ENCODE measurements at places on chromosomes 1 and 21.

- no peak for DNase-seq
These were observed 76.3 kb upstream of the SLC44A3 start for GRCh38 chr1:94743862-94744261.

- no peak for DNase-seq
These were observed 3.9 kb upstream of the FNDC10 start for GRCh38 chr1:1603671-1604373.

GRCh38 chr1:240790856-240791255 is 178.9 kb upstream of the GREM2 start:
- DNase-seq = no peak

- no peak for DNase-seq
These were observed 63.3 kb downstream of the DHRS3 start for GRCh38 chr1:12554521-12555305.

GRCh38 chr1:162009501-162010174 is 14.0 kb downstream of the OLFML2B start:
- DNase-seq = no peak

- no peak for DNase-seq
These were observed 87.9 kb upstream of the LYST start for GRCh38 chr1:235954306-235955283.

- no peak for DNase-seq
These were observed 26.0 kb downstream of the HMGCS2 start for GRCh38 chr1:119742677-119743076.

DNA sequence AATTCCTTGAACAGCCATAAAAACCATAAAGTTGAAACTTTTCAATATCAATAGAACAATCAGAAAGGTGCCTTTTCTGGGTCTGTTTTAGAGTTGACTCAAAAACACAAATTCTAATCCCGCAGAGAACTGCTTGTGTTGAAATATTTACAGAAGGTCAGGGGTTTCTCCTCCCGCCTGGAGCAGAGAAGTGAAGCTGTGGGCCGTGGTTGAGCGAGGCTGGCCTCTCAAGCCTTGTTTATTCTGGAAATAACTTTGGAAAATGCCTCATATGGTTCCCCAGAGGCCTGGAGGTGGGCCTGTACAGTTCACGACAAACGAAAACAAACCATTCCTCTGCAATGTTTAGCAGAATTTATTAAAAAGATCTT is 90.8 kb upstream of the ERRFI1 start:
- no peak for DNase-seq

GRCh38 chr21:34928637-34929036 is 120.5 kb downstream of the RUNX1 start:
- DNase-seq = no peak

DNA sequence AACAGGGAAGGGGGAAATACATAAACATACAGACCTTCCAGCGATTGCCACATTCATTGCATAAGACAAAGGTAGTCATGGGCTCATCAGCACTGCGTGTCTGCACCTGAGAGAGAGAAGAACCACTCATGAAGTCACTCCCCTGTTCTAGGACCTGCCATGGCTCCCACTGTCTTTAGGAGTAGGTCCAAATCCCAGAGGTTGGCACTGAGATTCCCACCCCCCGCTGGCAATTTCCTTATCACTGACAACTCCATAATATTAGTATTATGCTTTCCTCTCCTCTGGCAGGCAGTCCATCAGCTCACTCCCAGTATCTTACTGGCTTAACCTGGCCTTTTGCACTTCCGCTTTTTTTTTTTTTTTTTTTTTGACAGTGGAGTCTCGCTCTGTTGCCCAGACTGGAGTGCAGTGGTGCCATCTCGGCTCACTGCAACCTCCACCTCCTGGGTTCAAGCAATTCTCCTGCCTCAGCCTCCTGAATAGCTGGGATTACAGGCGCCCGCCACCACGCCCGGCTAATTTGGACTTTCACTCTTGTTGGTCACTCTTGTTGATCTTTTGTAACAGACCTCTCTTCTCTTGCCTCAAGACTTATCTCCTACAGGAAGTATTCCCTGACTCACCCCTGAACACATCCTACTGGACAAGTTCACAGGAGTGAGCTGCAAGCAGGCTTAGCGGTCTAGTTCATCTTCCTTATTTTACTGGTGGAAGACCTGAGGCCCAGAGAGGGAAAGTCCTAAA is 14.8 kb upstream of the ZNF436 start:
- DNase-seq = no peak

DNA sequence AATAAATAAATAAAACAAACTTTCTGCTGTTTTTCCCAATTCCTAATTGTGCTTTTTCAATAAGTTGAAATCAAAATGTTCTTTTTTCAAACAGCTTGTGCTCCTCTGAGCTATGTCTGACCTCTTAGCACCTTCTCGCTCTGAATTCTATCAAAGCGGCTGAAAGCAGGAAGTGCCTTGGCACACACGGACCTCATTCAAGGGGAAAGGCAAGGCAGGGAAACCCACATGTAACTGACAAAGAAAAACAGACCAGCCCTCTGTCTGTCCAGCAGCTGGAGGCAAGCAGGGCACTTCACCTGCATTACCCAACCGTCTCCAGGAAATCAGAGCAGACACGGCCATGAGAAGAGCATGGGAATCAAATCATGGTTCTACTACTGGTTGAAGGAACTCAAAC is 56.7 kb downstream of the PLPP3 start:
- DNase-seq = no peak

DNA sequence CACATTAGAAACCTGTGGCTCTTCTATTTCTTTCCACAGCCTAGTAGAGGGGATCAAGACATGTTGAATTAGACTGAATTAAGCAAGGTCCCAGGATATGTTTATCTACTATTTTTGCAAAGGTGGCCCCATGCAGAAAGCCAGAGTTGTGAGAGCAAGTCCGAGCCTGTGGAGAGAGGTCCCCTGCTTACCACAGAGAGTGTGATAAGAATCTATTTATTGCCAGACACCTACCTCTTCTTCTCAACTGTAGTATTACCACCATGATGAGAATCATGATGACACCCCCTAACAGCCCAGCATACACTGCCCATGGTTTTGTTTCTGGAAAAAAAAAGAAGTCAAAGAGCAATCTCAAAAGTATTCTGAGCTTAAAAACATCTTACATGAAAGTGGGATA is 23.0 kb downstream of the SLAMF1 start:
- DNase-seq = no peak

DNA sequence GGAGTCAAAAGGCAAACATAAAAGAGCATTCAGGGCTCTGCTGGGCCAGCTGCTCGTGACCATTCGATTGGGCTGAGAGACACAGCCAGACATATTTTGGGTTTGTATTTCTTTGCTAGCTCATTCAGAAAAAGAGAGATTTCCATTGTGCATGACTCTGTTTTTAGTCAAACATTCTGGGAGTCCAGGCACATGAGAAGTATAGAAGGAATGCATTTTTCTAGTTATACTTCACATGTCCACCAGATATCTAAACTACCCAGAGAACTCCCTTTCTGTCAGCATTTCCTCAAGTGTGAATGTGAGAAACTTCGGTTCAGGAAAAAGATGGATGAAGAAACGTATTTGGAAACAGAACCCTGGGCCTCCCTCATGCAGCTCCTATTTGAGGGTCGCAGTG is 6.3 kb upstream of the KCNE1 start:
- no peak for DNase-seq

DNA sequence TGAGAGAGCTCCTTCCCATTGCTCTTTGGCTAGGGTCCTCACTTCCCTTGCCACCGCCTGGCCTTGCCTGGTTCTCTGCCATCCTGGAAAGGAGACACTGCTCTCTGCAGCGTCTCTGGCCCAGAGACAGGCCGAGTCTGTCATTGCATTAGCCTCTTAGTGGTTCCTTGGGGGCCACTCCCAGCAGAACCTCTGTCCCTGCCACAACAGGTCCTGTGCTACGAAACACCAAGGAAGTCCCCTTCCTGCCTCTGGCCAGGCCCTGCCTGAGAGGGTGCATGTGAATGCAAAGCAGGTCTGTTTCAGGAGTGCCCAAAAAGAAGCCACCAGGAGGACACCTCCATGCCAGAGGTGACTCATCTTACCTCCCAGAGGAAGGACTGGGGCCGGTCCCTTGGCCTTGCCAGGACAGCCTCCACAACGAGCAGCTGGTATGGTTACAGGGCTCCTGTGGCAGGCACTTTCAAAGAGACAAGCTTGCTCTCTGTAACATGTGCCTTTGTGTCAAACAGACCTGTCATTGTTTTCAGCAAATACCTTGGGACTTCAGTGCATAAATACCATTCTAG is 59.6 kb downstream of the VPS26C start:
- DNase-seq = peak; percentile 47

DNA sequence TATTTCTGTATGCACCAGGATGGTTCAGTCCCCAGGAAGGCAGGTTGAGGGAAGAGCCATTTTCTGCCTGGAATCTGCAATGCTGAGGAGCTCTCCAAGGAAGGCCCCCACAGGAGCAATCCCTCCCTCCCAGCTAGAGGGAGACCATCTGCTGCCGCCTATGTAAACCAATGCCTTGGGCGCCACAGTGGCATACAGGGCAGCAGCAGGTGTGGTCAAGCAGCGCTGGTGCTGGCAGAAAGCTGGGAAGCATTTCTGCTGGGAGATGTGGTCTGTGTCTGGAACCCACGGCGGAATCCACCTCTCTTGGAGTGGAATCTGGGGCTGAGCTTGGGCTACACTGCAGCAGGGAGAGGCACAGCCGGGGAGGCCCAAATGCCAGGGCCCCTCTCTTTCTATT is 283.3 kb downstream of the RRAGC start:
- no peak for DNase-seq

DNA sequence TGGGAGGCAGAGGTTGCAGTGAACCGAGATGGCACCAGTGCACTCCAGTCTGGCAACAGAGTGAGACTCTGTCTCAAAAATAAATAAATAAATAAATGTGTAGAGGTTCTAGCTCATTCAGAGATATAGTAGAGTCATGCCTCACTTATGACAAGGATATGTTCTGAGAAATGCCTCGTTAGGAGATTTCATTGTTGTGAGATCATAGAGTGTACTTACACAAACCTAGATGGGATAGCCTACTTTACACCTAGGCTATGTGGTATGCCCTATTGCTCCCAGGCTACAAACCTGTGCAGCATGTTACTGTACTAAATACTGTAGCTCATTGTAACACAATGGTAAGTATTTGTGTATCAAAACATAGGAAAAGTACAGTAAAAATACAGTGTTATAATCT is 155.3 kb upstream of the JUN start:
- no peak for DNase-seq

GRCh38 chr1:160744199-160744851 is 5.3 kb downstream of the SLAMF7 start:
- DNase-seq = no peak

GRCh38 chr1:38833146-38833545 is 26.4 kb downstream of the RRAGC start:
- DNase-seq = no peak

GRCh38 chr1:216528816-216529215 is 105.6 kb upstream of the USH2A start:
- no peak for DNase-seq

DNA sequence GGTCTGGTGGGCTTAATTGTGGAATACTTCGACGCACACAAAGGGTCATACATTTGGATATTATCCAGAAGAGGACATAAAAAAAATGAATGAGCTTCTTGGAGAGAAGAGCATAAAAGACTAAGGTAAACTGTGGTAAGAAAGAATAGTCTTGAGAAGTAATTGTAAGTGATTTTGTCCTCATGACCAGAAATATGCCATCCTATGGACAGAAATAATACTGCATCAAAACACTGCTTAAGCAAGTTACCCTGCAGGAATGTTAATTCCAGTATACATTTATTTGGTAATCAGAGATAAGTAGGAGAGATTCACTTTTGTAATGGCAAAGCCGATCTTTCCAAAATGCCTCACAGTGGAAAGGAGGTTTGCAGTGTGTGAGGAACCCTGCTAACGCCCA is 111.9 kb downstream of the NRIP1 start:
- no peak for DNase-seq

DNA sequence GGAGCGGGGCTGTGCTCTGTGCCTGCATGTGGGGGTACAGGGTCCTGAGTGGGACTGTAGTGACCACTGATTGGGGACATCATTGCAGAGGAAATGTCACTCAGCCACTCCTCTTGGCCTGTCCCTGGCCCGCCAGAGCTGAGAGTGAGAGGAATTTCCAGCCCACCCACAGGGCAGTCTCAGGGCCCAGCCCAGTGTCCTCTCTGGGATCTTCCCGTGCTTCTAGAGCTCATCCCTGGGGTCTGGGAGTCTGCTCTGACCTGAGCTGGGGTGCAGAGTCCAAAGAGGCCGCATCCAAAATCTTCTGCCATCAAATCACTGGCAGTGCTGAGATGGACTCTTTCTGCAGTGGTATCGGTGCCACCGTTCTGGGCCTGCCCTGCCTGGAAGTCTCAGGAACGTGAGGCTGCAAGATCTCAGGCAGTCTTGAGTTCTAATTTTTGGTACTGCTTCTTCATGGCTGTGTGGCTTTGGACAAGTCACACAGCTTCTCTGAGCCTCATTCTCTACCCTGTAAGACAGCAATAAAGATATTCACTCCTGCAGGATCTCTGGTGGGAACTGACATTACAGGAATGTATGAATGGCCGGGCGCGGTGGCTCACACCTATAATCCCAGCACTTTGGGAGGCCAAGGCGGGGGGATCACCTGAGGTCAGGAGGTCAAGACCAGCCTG is 100.8 kb upstream of the TARDBP start:
- DNase-seq = no peak

DNA sequence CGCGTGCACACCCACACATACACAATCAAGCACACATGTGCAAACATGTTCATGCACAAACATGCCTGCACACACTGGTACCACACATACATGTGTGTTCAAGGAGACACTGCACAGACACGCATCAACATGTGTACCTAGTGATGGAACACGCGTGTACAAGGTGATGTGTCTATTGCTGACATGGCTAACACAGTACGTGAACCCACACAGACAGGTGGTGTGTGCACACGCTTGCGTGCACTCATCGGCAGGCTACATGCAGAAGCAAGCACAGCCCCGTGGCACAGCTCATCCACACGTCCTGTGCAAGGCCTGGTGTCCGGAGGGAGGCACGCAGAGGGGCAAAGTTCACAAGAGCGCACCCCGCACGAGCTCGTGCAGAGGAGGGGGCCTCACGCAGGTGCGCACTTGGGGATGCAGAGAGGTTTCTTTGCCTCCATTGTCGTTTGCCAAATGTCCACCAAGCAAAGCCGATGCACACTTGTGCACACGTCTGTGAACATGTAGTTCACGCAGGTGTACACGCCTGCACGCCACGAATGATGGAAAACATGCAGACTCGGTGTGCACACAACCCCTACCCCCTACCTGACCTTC is 969 bp downstream of the ACAP3 start:
- DNase-seq = no peak

DNA sequence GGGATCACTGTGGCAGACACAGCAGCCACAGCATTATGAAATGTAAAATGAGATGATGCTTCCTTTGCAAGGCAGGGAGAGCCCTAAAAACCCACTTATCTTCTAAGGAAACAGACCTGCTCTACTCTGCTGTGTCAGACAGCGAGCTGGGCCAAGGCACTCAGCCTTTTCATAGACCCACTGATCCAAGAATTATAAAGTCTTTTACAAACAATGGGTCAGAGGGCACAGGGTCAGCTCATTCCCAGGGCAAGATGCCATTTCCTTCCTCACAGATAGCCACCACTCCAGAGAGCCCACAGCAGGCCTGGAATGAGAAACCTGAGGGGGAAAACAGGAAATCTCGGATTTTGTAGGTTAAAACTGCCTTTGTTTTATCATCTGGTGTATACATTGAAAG is 42.9 kb downstream of the CASQ2 start:
- DNase-seq = no peak

Measured in SK-N-SH (cell line).